ENCODE measurements at places on chromosomes 3 and 15.

- no peak overlapping the region for H3K4me3 ChIP-seq
- peaks cover 30% of the 10 kb centered on the region for H3K4me1 ChIP-seq
- peak overlapping the region; percentile 47 for H3K27ac ChIP-seq
- H3K36me3 ChIP-seq: no peaks in the 10 kb centered on the region
- H3K27me3 ChIP-seq: no peaks in the 10 kb centered on the region
- DNase-seq: peak; percentile 89
These were observed 396.5 kb downstream of the OCA2 start for GRCh38 chr15:27702581-27702980.

DNA sequence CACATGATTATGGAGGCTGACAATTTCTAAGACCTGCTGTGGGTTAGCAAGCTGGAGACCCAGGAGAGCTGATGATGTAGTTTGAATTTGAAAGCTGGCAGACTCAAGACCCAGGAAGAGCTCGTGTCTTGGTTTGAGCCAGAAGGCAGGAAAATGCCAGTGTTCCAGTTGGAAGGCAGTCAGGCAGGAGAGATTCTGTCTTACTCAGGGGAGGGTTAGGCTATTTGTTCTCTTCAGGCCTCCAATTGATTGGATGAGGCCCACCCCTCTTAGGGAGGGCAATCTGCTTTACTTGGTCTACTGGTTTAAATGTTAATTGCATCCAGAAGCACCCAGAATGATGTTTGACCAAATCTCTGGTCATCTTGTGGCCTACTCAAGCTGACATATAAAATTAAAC, 40.4 kb upstream of the IGF2BP2 start:
- H3K4me3 ChIP-seq: no peak overlapping the region
- no peak overlapping the region for H3K27ac ChIP-seq
- H3K36me3 ChIP-seq: no peaks in the 10 kb centered on the region
- H3K27me3 ChIP-seq: no peaks in the 10 kb centered on the region
- DNase-seq: no peak

DNA sequence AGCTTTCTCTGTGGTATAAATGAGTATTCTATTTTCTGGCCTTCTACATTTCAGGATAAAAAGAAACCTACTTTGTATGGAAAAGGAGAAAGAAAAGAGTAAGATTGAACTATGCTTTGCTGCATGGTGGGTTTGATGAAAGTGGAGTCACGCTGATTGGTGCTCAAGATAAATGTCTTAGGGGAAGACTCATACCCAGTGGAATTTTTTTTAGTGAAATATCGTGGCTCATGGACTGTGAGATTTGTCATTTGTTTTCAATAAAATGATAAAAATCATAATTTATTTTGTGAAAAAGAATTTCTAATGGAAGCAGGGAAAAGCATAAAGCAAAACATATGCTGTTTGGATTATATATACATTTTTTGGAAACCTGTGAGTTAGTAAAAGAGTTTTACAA, 292.5 kb downstream of the ZPLD1 start:
- H3K27ac ChIP-seq: no peak overlapping the region
- no peak overlapping the region for H3K4me3 ChIP-seq
- H3K27me3 ChIP-seq: no peaks in the 10 kb centered on the region
- no peaks in the 10 kb centered on the region for H3K4me1 ChIP-seq
- DNase-seq: no peak
- H3K36me3 ChIP-seq: no peaks in the 10 kb centered on the region

GRCh38 chr15:95149036-95149435, 917.7 kb downstream of the MCTP2 start:
- no peak overlapping the region for H3K4me3 ChIP-seq
- no peaks in the 10 kb centered on the region for H3K36me3 ChIP-seq
- no peak for DNase-seq

GRCh38 chr3:100600181-100601042, 9.0 kb upstream of the ADGRG7 start:
- DNase-seq: no peak
- no peaks in the 10 kb centered on the region for H3K36me3 ChIP-seq
- H3K27ac ChIP-seq: no peak overlapping the region
- no peaks in the 10 kb centered on the region for H3K4me1 ChIP-seq

GRCh38 chr3:60337421-60337820, 913.8 kb downstream of the FHIT start:
- H3K4me3 ChIP-seq: no peak overlapping the region
- H3K36me3 ChIP-seq: no peaks in the 10 kb centered on the region

GRCh38 chr15:89666858-89667705, 11.8 kb upstream of the KIF7 start:
- no peak for DNase-seq
- peaks cover 25% of the 10 kb centered on the region for H3K4me1 ChIP-seq
- no peaks in the 10 kb centered on the region for H3K27me3 ChIP-seq

DNA sequence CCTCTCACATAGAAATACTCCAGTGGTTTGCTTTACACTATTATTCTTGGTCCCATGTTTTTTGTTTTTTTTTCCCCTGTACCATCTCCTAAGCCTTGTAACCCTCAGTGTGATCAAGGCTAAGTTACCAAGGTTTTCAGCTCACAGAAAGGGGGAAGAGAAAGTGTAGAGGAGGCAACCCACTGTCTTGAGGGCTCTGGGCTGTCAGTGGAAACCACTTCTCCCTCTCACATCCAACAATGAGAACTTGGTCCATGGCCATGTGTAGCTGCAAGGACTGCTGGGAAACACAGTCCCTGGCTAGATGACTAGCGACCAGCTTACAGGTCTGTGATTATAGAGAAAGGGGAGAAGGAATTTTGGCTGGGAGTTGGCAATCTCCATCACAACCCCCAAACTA, 30.3 kb downstream of the GPD1L start:
- H3K36me3 ChIP-seq: peaks cover 7% of the 10 kb centered on the region
- peak; percentile 21 for DNase-seq
- H3K27ac ChIP-seq: no peak overlapping the region
- no peaks in the 10 kb centered on the region for H3K4me1 ChIP-seq

Measured in muscle of leg (tissue), 16 donors.